ENCODE measurements at places on chromosomes 2 and 18. TPM values are rescaled to one million over a fixed set of nuclear protein-coding genes. Genes with fewer than 3 reads are reported as not detected.

DNA sequence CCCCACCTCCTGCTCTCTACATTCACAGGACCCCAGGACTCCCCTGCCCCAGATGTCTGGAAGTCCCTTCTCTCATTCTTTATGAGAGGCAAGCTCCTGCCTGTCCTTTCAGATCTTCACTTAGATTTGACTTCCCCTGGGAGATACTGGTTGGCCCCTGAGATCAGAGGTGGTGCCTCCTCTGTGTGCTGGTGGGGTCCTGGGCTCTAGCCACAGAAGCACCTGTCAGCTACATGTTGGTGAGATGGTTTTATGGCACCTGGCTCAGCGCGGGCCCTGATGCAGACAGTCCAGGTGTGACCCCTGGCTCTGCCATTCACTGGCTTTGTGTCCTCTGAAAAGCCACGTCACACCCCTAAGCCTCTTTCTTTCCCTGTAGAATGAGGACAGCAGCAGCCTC is 369.6 kb upstream of the ID2 start:
- DNase-seq, result no peak

- DNase-seq, result no peak
These were observed 783.2 kb upstream of the CDH2 start for GRCh38 chr18:28960146-28960545.

GRCh38 chr18:70431203-70431624 is 142.4 kb downstream of the SOCS6 start:
- no peak for DNase-seq

- DNase-seq, result no peak
These were observed 151.4 kb downstream of the LDLRAD4 start for GRCh38 chr18:13369756-13370510.

Gene COX5B
- 126 TPM for polyA plus RNA-seq

Gene PROKR1
- polyA plus RNA-seq, result 0.07 TPM

Gene CD8B2
- polyA plus RNA-seq, result 0.54 TPM

GRCh38 chr2:212520340-212520739 is 18.3 kb downstream of the ERBB4 start:
- no peak for DNase-seq

- no peak for DNase-seq
These were observed 599.1 kb downstream of the SLC4A3 start for GRCh38 chr2:220226546-220226945.

Gene KCNG2
- polyA plus RNA-seq, result 0.17 TPM

DNA sequence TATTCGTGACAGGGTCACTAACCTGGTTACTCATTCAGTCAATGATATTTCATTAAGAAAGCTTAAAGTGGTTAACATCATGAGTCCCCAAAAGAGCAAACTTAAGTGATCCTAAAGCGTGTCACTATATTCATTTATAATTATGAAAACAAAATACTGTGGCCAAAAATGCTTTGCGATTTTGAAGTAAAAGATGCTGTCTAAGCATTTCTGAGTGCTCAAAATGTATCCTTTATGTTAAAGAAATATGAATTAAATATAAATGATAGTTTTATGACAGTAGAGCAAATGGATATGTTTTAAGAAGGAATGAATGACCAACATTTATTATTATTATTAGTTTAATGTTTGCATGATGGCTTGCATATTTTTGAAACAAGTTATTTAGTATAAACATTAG is 72.6 kb upstream of the CDC42EP3 start:
- DNase-seq, result no peak

GRCh38 chr2:222318712-222319585 is 20.2 kb upstream of the PAX3 start:
- no peak for DNase-seq

GRCh38 chr2:142008135-142008744 is 122.6 kb downstream of the LRP1B start:
- DNase-seq, result no peak

GRCh38 chr2:177178797-177179196 is 33.8 kb upstream of the HNRNPA3 start:
- DNase-seq, result no peak

- peak; percentile 42 for DNase-seq
These were observed 16.5 kb downstream of the TWIST2 start for GRCh38 chr2:238864207-238865014.

GRCh38 chr2:138275292-138275690 is 226.3 kb upstream of the SPOPL start:
- no peak for DNase-seq

DNA sequence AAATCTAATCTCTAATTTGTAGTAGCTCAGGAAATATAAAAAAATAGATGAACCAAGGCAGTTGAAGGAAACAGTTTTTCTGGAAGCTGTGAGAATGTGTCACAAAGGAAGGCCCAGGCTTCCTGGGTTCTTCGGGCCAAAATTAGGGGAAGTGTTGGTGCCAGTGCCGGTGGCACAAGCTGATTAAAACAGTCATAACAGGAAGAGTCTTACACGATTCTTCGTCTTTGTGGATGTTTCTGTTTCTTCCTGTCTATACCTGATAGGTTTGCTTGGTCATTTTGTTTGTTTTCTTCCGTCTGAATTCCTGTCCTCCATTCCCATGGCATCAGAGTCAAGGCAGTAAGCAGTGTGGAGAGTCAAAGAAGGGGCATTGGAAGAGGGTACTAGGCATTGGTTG is 235.4 kb upstream of the RASGRP3 start:
- no peak for DNase-seq

GRCh38 chr2:175025946-175026345 is 20.8 kb upstream of the CHN1 start:
- DNase-seq, result no peak

Gene TXNL1
- 107 TPM for polyA plus RNA-seq

DNA sequence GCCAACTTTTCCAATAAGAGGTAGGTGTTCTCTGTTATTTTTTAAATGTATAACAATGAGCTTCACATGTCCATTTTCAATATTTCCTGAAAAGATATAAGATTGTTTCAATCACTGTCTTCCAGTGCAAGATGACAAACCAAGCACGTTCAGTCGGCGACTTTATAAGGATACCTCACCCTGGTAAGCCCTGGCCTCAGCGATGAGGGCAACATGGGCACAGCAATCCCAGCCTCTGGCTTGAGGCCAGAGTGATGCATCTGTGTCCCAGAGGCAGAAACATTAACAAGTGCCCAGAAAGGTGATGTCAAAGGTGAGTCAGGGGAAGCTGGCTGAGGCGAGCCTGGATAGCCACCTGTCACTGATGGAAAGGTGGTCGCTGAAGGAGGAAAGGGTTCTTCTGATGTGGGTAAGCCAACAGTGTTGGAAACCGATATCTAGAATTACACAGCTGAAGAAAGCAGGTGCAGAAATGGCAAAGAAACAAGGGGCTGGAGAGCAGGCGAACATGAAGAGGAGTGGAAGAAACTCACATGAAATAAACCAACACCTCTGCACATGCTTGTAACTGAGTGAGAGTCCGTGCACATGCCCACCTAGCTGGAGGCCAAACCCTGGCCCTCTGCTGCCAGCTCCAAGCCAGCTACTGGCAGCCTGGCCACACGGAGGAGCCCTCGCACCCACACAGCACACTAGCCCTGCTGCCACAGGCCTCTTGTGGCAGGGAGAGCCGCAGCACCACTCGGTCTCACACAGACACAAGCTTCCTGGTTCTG is 65.5 kb downstream of the FBXO15 start:
- DNase-seq, result no peak

- peak; percentile 100 for DNase-seq
These were observed 555 bp downstream of the TMEM18 start for GRCh38 chr2:676647-677055.

DNA sequence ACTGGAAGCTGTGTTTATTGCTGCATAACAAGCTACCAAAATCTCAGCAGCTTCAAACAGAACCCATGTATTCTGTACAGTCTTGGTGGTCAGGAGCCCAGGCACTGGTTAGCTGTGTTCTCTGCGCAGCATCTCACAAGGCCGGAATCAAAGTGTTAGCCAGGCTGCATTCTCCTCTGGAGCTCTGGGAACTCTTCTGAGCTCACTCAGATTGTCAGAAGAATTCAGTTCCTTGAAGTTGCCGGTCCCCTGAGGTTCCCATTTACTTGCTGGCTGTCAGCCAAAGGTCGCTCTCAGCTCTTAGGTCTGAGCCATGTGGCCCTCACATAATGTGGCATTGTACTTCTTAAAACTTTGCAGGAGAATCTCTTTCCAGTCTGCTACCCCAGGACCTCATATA is 123.6 kb upstream of the SMIM21 start:
- DNase-seq, result no peak

Data from left lung (tissue), 14 donors.